ELR (cell line): ENCODE measurements at places on chromosomes 2 and 18.

- DNase-seq = no peak
These were observed 105.4 kb upstream of the FAM110C start for GRCh38 chr2:151553-152334.

DNA sequence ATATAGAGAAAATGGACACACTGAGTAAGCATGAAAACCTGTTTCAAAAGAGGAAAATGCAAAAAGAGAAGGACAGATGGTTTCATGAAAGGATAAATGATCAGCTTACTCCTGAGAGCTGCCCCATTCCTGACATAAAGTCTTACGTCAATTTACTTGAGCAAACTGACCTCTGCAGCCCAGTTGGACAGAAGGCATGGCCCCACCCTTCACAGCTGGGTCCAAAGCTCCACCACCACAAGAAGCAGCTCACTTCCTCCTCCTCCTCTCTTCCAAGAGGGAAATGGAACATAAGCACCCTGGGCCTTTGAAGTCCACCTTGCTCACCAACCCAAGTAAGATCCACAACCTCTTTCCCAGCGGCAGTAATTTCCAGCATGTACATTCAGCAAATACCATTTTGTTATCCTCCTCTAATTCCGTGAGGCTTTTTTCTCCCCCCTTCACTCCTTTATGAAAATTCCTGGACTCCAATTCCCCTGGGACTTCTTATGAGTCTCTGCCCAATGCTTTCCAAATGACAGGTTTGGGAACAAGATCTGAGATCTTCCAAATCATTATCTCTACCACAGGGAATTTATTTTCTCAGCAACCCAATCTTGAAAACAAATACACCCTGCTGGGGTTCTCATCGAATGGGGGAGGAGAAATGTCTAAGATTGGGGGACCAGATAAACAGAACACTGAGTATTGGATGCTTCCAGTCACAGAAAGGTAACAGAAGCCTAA is 10.1 kb downstream of the COL4A4 start:
- DNase-seq = no peak

DNA sequence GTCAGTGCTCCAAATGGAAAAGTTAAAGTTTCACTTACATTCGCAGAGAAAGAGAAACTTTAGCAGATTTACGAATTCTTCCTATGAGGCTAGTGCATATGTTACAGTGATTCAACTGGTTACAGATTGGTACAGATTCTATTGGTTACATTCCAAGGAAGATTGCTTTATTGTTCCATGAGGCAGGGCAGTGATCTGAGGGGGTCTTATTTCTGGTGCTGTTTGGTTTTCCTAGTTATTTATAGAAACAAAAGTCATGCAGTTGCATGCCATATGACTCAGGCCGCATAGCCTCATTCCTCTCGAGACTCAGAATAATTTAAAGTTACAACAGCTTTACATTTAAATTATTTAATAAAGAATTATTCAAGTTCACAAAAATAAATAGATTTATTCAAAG is 385.4 kb upstream of the SYT4 start:
- DNase-seq = peak; percentile 50

GRCh38 chr2:203782262-203782976 is 76.0 kb downstream of the CD28 start:
- peak; percentile 97 for DNase-seq

GRCh38 chr2:47211497-47212011 is 56.4 kb upstream of the STPG4 start:
- no peak for DNase-seq

DNA sequence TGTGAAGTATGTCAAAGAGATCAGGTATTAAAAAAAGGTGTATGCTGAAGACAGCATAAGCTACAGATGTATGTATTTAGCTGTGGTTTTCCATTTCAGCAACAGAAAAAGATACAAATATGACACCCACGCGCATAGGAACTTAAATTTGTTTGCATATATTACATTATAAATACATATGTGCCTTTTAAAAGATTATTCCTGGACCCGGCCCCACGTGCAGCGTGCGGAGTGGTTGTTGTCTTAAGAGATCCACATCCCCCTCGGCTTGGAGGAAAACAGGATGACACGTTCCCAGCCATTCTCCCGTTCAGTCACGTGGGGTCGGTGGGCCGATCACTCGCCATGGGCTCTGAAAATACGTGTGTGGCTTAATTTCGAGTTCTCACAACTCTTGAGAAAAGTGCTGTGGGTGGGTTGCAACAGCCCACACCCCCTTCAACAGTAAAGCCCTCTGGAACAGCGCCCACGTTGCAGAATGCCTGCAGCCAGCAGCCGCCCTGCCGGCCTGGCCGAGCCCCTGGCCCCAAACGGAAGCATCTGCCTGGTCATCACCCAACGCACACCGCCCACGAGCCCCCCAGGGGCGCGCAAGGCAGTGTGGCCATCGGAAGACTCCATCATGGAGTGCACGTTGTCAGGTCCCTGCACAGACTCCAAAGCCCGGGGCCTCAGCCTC is 18.6 kb upstream of the KCNG2 start:
- DNase-seq = no peak

DNA sequence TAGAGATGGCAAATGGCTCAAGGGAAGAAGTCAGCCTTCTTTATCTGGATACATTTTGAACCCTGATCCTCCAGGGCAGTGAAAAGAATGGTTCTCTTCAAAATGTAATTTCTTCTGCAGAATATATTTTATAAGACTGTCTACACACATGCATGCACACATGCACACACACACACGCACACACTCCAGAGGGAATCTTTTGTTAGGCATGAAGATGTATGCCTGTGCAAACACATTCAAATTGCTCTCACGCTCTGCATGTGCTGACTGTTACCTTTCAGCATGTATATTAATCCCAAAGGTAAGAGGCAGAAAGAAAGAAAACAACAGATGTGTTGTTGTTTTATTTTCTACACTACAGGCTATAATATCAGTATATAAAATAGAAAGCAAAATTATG is 43.2 kb downstream of the SLC5A7 start:
- DNase-seq = no peak

GRCh38 chr2:121084130-121084680 is 200.8 kb downstream of the TFCP2L1 start:
- DNase-seq = no peak

GRCh38 chr2:53233759-53234547 is 533.7 kb upstream of the CHAC2 start:
- DNase-seq = no peak

DNA sequence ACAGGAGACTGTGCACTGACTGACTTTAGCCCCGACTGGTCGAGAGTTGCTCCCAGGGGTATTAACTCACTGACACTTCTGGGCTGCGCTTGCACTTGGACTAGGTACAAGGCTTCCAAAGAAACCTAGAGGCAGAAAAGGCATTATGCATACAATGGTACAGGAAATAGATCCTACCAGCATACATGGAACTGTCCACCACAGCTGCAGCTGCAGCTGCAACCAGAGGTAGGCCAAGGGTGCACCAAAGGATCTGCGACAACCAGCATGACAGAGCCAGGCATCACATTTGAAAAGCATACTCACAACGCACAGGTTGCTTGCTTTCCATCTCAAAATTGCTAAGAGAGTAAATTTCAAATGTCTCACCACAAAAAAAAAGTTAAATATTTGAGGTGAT is 22.6 kb upstream of the PGAP1 start:
- no peak for DNase-seq

GRCh38 chr2:151845884-151846283 is 17.7 kb upstream of the ARL5A start:
- DNase-seq = no peak

DNA sequence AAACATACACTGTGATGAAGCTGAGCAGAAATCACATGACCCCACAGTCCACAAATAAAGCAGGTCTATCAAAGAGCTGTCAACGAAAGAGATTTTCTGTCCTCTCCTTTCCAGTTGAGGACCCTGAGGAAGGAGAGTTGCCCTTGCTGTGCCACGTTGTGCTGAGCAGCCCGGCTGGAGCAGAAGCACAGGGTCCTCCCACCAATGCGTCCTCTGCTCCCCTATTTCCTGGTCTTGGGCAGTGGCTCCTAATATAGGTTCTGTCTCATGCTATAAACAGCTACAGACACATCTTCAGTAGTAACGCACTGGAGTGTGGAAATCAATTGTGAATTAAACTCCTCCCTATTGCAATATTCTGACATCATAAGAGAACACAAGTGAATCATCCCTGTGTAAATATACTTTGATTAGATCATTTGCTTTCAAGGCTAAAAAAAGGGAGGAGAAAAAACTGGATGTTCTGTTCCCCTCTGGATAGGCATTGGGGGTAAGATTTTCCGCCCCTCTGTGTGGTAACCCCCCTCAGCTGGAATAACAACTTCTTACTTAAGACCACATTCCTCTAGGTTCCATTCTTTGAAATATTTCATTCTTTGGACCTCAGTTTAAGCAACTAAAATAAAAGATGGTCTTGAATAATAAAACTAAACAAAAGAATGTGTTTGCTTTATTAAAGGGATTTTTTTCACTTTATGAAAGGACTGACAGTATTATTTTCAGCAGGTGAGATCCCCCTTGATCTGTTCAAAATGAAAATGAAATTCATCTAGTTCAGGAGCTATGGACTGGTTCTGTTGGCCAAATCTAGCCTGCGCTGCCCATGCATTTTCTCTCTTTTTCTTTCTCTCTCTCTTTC is 8.3 kb upstream of the RHOB start:
- DNase-seq = peak; percentile 80

DNA sequence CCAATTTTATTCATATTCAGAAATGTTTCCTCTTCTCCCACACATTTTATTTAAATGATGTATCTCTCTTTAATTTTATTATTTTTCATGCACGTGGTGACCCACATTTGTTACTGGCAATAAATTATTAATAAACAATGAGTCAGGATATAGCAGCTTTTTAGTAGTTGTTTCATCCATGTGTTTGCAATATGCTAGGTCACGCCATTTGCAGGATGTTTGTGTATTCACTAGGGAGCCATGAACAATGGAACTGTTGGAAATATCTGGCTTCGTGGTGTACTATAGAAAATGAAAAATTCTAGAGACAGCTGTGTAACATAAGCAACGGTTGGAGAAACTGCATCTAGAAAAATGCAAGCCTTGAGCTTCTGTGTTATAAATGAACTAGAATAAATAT is 176.0 kb upstream of the COL3A1 start:
- peak; percentile 11 for DNase-seq

GRCh38 chr2:150484461-150485021 is 2.9 kb downstream of the RND3 start:
- DNase-seq = peak; percentile 45

- no peak for DNase-seq
These were observed 158.8 kb upstream of the SIX2 start for GRCh38 chr2:45167920-45168629.

GRCh38 chr2:80059447-80059846 is 245.1 kb downstream of the LRRTM1 start:
- DNase-seq = no peak
